ENCODE measurements at places on chromosomes 7 and 10.

DNA sequence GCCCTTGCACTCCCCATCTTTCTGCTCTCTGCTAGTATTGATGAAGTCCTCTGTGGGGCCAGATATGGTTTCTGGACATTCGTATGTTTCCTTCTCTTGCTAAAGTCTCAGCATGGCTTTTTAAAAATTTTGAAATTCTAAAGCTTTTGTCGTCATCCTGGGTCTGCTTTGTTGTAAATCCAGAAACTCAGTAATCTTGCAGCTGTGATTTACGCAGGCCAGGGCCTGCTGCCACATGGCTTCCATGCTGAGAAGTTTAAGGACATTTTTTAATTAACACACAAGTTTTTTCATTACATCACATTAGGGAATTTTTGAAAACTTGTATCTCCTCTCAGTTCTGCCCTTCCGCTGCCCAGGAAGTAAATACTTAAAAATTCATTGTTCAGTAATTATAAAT, 686.1 kb upstream of the IGFBP3 start:
- no peak for DNase-seq

- no peak for DNase-seq
Measured at GRCh38 chr10:59222788-59223187, 46.3 kb downstream of the PHYHIPL start.

GRCh38 chr7:126016722-126017121, 1087.1 kb upstream of the POT1 start:
- no peak for DNase-seq

- DNase-seq = no peak
Measured at GRCh38 chr10:75770626-75771081, 339.2 kb downstream of the LRMDA start.

DNA sequence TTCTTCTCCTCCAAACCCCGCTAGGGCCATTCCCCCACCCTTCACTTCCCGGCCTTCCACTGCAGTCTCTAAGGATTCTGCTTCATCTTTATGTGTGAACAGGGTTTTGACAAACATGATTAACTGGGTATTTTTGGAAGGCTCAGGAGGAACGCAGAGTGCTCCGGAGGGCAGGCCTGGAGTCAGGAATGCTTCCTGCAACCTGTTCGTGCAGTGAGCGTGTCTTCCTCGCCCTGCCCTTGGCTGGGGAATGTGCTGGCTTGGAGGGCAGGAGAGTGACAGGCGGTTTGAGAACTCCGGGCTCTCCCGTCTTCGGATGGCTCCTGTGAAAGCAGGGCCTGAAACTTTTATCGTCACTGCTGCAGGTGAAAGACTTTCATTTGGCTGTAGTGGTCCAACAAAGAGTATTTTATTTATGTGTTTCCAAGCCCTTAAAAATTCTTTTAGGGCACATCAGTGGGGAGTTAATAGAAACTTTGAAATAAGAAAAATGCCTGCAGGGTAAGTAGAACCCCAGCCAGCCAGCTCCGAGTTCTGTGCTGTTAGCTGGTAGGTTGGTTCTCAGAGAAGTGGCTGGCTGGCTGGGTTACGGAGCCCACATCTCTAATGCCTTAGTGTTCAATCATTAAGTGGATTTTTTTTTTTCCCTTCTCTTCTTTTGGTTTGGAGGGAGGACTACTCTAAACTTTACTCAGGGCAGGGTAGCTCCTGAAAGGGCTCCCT, 51.0 kb downstream of the TCF7L2 start:
- DNase-seq = no peak

DNA sequence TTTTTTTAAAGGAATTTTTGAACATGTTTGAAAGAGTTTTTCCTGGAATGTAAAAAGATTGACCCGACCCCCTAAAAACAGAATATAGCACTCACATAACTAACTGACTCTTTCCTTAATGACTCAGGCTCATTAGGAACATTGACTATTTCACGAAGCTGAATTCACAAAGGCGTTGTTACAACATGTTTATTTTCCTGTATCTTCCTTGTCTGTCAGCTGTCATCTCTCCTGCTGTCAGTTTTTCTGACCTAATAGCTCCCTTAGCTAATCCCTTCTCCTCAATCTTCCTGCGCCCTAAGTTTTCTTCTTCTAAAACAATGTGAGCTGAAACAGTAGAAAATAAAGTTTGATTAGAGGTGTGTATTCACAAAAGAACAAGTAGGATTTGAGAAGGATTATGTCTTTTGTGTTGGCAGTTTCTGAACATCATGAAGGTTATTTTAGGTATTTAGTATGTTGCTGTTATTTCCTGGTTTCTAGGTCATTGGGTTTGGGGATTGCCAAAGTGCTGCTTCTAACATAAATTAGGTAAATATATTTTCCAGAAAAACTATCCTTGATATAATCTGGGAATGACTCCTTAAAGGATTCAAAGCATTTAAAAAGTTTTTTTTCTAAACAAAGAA, 4.6 kb upstream of the MDFIC start:
- DNase-seq = no peak

- DNase-seq = no peak
Measured at GRCh38 chr7:154427533-154427932, 375.3 kb downstream of the DPP6 start.

- no peak for DNase-seq
Measured at GRCh38 chr7:30561389-30561788, 33.3 kb upstream of the GARS1 start.

DNA sequence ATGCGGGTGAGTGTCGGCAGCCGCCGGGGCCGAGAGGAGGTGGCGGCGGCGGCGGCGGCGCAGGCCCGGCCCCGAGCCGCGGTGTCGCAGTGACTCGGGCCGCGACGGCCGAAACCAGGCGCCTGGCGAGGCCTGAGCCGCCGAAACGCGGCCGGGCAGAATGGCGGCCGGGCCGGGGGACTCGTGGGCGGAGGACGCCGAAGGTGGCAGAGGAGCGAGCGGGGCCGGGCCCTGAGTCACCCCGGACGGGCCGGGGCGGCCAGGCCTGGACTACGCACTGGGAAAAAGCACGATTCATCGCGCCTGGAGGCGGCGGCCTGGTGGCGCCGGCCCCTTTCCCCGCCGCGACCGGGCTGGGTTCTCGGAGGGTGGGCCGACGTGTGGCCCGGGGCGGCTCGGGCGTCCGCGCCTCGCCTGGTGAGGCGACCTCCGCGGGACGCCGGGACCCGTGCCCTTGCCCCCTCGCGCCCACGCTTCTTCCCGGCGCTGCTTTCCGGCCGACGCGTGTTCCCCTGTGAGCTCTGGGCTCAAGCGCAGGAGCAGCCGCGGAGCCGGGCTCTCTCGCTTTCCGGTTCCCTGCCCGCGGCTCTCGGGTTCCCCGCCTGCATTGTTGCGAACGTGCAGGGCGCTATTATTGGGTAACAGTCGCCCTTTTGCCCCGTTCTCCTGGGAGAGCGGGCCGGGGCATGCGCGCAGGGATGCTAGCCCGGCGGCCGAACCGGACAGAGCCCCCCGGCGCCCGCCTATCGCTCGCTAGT, 500 bp downstream of the CUL1 start:
- peak; percentile 35 for DNase-seq

DNA sequence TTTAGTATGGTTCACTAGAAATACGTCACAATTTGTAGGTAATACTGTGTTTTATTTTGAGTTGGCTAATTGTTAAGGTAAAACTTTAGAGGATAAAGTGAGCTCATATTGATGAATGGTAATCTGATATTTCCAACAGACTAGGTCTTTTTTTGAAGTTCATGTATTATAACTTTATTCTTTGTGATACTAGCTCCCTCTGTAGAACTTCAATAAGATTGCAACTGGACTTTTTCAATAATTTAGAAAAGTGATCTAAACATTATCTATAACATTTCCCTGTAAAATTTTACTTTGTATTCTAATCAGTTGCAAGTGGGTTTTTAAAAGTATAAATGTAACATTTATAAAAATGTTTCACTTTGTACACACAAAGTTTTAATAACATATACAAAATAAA, 83.5 kb downstream of the ADK start:
- DNase-seq = no peak

DNA sequence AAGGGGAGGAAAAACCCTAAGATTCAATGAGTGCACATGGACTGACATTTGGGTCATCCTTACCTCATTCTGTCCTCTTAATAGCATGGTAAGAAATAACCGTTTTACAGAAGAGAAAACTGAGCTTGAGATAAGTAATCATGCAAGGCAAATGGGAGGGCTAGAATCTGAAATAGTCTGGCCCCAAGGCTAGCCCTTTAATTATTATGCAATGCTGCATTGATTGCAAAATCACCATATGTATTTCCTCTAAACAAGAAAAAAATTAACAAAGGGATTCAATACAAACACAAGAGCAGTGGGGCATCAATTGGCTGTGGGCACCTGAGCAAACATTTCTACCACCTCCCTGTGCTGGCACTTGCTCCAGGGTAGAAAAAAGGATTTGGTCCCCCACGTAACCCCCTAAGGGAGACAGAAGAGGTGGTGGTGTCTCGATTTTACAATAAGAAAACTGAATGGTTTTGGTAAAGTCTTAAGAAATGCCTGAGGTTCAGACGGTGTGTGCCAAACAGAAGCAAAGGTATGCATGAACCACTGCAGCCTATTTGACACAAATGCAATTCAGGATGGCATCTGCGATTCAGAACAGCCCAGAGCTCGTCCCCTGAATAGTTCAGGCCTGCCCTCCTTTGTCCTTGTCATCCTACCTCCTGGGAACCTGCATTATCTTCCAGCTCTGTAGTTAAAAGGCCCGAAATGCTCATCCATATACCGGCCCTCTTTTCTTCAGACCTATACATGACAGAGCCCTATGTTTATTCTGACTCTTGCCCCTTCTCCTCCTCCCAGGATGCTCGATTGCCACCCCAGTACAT, 23.6 kb downstream of the PIP4K2A start:
- DNase-seq = no peak

DNA sequence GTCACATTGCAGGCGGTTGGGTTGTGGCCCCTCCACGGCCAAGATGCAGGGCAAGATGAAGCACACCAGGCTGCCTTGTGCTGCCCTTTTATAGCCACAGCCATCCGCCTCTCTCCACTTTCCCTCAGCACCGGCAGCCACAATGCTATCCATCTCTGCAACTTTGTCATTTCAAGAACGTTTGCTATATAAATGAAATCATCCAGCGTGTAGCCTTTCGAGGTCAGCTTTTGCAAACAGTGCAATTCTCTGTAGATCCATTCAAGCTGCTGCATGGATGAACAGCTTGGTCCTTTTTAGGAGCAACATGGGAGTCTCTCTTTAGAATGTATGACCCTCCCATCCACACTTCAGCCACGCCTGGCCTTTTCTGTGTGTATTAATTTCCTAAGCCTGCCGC, 6.4 kb upstream of the IL15RA start:
- no peak for DNase-seq

GRCh38 chr7:29400437-29400836, 163.2 kb upstream of the PRR15 start:
- no peak for DNase-seq

GRCh38 chr7:17402628-17403278, 104.3 kb downstream of the AHR start:
- DNase-seq = no peak

- no peak for DNase-seq
Measured at GRCh38 chr10:5491477-5491876, 7.9 kb downstream of the CALML5 start.

DNA sequence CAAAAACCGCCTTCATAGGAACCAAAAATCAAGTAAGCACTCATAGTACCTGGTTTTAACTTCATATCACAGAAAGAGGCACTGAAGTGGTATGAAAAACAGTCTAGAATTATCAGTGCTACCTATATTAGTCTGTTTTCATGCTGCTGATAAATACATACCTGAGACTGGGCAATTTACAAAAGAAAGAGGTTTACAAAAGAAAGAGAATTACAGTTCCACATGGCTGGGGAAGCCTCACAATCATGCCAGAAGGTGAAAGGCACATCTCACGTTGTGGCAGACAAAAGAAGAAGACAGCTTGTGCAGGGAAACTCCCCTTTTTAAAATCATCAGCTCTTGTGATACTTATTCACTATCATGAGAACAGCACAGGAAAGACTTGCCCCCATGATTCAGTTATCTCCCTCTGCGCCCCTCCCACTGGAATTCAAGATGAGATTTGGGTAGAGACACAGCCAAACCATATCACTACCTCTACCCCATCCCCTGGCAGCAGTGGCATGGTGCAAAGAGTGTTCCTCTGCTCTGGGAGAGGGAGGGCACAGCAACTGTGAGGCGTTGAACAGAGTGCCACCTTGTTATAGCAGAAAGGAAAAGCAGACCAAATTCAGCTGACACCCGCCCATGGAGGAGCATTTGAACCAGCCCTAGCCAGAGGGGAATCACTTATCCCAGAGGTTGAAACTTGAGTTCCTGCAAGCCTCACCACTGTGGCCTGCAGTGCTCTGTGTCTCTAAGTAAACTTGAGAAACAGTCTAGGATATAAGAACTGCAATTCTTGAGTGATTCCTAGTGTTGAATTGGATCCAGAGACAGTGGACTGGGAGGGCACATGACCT, 61.9 kb upstream of the PTPRZ1 start:
- no peak for DNase-seq

- DNase-seq = no peak
Measured at GRCh38 chr10:72308320-72308987, 34.7 kb downstream of the DDIT4 start.

DNA sequence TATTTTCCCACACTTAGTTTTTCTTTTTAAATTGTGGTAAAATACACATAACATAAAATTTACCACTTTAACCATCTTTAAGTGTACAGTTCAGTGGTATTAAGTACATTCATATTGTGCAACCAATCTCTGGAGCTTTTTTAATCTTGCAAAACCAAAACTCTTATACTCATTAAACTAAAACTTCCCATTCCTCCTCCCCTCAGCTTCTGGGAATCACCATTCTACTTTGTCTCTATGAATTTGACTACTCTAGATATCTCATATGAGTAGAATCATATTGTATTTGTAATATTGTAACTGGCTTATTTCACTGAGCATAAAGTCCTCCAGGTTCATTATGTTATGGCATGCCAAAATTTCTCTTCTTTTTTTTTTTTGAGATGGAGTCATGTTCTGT, 86.4 kb upstream of the JAZF1 start:
- no peak for DNase-seq

DNA sequence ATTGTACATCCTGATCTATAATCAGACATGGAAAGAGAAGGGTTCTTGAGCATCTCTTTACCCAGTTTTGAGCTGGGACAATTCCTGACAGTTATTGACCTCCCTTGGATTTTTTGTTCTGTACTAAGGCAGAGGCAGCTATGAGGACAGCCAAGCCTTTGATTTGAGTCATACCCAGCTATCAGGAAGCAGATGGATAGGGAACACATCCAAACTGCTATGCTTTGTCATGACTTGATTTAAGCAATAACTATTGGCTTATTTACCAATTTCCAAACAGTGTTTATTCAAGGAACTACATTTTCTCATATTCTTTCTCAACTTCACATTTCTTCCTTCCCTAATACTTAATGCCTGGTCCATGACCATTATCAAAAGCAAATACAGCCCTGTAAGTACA, 396.4 kb upstream of the STEAP1 start:
- DNase-seq = no peak

- DNase-seq = no peak
Measured at GRCh38 chr7:129502708-129503685, 666 bp downstream of the SMKR1 start.
